ENCODE measurements at places on chromosomes 4 and X.

DNA sequence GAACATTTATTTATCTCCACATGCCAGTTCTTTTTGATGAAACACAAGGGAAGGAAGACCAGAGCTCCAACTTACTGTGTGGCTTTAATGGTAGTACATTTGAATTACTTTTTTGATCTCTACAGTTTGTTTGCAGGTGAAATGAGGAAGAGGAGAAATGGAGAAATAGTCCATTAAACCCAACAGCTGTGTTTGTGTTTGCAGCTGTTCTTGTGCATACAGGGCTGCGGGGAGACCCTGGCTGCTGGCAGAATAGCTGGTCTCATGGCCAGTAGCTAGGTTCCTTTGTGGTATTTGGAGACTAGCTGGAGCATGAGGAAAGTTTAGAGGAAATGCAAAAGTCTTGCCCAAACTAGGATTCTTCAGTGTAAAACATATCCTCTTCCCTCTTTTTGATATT is 374.8 kb downstream of the GPAT3 start:
- no peak for DNase-seq

GRCh38 chrX:123084797-123085196 is 99.3 kb upstream of the GRIA3 start:
- DNase-seq, result no peak

GRCh38 chrX:91066104-91066503 is 368.5 kb upstream of the PABPC5 start:
- no peak for DNase-seq

DNA sequence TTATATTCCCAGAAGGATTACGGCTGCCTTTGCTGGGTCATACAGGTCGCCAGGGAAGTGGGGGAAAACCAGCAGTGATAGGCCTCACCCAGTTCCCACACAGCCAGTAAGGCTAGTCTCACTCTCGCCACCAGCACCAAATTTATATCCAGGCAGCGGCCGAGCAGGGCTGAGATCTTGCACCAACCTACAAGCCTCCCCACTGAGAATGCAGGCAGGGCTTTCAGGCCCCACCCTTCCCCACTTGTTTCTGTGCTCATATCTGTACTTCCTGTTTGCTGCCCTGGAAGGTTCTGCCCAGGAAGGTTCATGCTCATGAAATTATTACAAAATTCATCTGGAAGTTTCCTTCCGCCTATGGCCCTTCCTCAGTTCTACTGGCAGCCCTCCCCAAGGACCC is 179.7 kb downstream of the STIM2 start:
- DNase-seq, result no peak

- DNase-seq, result no peak
Observed at GRCh38 chr4:108492816-108493595, 127.4 kb upstream of the RPL34 start.

- no peak for DNase-seq
Observed at GRCh38 chrX:23383411-23383810, 48.8 kb downstream of the PTCHD1 start.

DNA sequence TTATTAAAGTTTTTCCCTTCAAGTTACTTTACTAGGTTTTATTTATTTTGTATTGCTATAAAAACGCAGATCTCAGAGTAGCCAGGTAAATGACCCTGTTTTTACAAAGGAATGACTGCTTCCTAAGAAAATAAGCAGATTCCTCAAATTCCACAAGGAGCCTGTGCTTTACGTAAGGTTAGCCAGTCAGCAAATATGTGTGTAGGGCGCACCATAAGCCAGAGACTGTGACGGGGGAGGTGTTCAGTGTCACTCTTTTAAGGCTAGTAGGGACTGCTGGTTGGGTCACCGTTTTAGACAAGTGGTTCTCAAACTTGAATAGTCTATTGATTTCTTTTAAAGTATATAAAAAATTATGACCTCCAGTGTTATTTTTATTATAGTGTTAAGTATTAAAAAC is 119.9 kb downstream of the ANK2 start:
- no peak for DNase-seq

- no peak for DNase-seq
Observed at GRCh38 chr4:3512279-3512678, 19.9 kb downstream of the LRPAP1 start.

- DNase-seq, result no peak
Observed at GRCh38 chrX:153794897-153795816, 689 bp downstream of the SSR4 start.

- DNase-seq, result no peak
Observed at GRCh38 chr4:99729186-99729585, 71.6 kb upstream of the C4orf54 start.

DNA sequence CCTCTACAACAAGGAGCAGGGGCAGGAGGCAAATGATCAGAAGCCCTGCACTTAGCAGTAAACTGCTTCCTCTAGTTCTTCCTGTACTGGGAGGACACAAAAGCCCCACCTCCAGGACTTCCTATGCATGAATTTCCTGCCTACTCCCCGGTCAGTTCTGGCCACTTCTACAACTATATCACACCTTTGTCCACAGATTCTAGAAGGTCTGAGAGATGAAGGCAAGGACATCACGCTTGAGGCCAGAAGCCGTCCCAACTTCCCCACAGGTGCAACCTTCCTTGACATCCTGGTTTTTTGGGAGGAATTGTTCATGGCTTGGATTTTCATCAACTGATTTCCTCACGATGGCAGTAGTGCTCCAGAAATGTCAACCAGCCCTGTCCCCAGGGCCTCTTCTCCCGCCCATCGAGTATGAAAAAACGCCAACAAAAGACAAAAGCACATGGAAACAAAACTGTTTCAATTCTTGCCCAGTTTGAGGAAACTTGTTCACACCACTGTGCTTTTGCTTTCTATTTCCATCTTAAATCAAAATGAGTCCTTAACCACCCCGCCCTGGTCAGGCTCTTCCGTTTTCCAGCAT is 206.5 kb upstream of the STK26 start:
- DNase-seq, result peak; percentile 5

GRCh38 chr4:149841686-149842085 is 26.0 kb upstream of the IQCM start:
- DNase-seq, result no peak
